ENCODE measurements at places on chromosomes 13 and 19.
A peak's percentile ranks its signal among the peaks of the same experiment; 100 is the strongest.

- no peak overlapping the region for H3K4me3 ChIP-seq
- H3K36me3 ChIP-seq = no peaks in the 10 kb centered on the region
- no peak overlapping the region for H3K27ac ChIP-seq
- peaks cover 24% of the 10 kb centered on the region for H3K4me1 ChIP-seq
Observed at GRCh38 chr13:112902669-112903068, 66.3 kb upstream of the MCF2L start.

GRCh38 chr13:42561752-42562467 is 12.0 kb upstream of the TNFSF11 start:
- H3K4me1 ChIP-seq = no peaks in the 10 kb centered on the region
- DNase-seq = no peak
- no peaks in the 10 kb centered on the region for H3K27me3 ChIP-seq
- no peak overlapping the region for H3K27ac ChIP-seq

DNA sequence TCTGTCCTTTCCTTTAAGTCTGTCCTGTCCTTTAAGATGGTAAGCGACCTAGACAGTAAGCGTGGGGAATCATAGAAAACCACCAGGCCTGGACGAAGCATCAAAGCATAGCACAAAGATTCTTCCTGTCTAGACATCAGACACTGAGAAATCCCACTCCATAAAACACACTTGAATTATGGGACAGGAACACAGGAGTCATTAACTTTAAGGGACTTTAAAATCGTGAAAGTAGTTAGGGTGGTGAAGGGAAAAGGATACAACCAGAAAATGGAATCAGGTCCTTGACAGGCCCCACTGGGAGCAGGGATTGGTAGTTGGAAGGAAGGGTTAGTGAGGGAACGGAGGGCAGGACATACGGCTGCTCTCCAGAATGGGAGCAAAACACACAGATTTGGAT is 31.6 kb upstream of the C1QTNF9 start:
- no peak overlapping the region for H3K4me3 ChIP-seq
- no peaks in the 10 kb centered on the region for H3K36me3 ChIP-seq

DNA sequence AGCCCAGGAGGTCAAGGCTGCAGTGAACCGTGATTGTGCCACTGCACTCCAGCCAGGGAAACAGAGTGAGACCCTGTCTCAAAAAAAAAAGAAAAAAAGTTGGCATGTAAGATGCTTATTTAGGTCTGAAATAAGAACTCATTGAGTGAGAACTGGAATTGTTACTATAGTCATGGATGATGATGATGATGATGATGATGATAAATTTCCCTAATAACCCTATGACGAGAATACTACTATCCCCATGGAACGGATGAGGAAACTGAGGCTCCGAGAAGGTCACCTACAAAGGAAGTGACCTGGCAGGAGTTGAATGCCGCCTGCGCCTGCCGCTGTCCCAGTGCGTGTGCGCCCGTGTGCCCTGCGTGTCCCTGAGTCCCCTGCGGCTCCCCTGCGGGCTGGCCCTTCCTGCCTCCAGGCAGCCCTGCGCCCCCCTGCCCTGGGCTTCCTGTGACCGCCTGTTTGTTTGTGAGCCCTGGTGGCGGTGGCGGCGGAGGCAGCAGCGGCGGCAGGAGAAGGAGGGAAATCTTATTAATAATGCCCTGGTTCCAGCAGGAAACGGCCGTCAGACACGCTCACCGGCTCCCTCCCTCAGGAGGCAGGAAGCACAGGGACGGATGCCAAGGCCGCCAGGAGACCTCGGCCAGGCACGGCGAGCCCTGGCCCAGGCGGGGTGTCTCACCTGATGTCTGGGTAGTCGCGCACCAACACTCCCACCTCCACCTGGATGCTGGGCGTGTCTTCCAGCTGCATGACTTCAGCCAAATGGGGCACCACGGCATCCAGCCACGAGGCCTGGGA is 29.6 kb downstream of the EXOC3L2 start:
- no peak overlapping the region for H3K4me3 ChIP-seq
- H3K27me3 ChIP-seq = peaks cover 26% of the 10 kb centered on the region
- H3K36me3 ChIP-seq = no peaks in the 10 kb centered on the region
- peaks cover 6% of the 10 kb centered on the region for H3K4me1 ChIP-seq
- H3K27ac ChIP-seq = no peak overlapping the region

DNA sequence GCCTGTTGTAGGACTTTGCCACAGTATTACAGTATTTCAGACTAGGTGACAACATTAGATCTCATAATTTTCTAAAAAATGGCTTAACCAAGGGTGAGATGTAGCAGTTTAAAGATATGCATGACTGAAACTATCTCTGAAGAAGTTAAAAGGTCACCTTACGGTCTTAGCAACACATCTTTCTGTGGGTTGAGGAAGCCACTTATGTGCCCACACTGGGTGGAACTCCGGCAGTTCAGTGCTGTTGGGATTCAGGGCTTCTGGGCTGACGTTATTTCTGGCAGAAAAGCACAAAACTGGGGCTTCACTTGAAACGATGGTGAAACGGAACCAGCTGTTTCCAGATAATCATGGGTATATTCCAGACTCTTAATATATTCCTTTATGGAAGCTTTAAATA is 697.3 kb downstream of the PCDH9 start:
- H3K4me1 ChIP-seq = no peaks in the 10 kb centered on the region
- DNase-seq = no peak
- H3K36me3 ChIP-seq = no peaks in the 10 kb centered on the region

DNA sequence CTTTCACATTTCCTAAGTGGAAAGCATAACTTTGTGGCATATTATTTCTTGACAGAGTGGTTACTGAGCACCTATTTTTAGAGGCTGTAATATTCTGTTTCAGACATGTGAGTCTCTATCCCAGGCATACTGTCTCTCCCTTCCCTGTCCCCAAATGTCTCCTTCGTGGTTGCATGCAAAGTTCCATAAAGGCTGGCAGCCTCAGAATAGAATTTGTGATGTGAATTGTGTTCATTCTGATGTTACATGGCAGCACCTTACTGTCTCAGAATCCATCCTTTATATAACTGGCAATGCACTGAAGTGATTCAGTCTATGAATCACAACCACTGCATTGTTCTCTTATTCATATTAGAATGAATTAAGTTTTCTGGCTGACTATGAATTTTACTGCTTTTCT is 89.0 kb upstream of the SLC7A1 start:
- peaks cover 14% of the 10 kb centered on the region for H3K4me1 ChIP-seq
- no peak for DNase-seq
- peak overlapping the region; percentile 82 for H3K27ac ChIP-seq

DNA sequence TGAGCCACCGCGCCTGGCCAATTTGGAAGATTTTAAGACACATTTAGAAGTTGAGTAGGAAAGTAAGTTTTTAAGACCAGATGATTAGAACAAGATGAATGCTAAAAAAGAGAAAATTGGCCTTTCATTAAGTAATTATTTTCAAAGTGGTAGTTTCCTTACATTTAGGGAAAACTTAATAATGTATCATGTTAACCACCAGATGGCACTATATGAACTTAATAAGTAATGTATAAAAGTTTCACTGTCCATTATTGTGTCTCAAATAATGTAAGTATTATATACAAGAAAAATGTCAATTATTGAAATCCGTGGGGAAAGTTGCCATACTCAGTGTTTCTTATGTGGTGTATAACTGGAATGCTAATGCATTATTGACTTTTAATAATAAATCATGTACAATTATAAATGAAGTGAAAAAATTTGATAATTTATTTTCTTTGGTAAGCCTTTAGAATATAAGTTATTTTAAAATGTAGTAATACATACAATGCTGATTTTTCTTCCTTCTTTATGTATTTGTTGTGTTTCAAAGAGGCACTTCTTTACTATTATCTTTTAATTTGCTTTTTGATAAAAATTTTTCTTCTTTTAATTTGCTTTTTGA is 29.2 kb downstream of the COG6 start:
- no peak overlapping the region for H3K27ac ChIP-seq
- no peaks in the 10 kb centered on the region for H3K4me1 ChIP-seq
- H3K4me3 ChIP-seq = no peak overlapping the region
- no peaks in the 10 kb centered on the region for H3K27me3 ChIP-seq
- DNase-seq = peak; percentile 23

Measured in SK-N-SH (cell line).